Stimulated activated CD8-positive, alpha-beta memory T cell treated with anti-CD3 and anti-CD28 coated beads, Interleukin-2, amount 100 ng/mL, for 1 hour (primary cell): ENCODE measurements at places on chromosomes 7 and 10.

GRCh38 chr7:107715531-107715930 lies 28.4 kb upstream of the CBLL1 start:
- no peak for DNase-seq

DNA sequence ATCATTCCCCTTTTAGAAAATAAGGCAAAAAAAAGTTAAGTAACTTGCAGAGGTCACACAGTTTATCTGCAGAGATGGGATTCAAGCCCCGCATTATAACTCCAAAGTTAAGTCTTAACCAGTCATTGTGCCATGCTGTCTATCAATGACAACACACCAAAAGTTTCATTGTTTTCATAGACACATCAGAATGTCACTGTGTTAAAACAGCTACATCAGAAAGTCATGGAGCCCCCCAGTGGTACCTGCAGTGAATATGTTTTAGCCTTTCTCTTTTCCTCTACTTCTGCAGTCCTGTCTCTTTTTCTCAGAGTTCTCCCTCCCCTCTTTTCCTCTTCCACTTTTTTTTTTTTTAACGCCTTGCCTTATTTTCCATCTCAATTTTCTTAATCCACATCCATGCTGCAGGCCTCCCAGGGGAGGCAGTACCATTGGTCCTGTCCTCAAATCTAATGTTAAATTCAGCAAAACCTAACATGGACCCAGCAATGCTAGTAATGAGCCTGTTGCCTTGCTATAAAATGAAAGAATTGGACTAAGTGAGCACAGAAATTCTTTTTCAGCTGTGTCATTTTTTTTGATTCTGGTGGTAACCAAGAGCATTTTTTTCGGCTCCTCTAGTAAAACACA lies 3.8 kb upstream of the NRCAM start:
- no peak for DNase-seq

DNA sequence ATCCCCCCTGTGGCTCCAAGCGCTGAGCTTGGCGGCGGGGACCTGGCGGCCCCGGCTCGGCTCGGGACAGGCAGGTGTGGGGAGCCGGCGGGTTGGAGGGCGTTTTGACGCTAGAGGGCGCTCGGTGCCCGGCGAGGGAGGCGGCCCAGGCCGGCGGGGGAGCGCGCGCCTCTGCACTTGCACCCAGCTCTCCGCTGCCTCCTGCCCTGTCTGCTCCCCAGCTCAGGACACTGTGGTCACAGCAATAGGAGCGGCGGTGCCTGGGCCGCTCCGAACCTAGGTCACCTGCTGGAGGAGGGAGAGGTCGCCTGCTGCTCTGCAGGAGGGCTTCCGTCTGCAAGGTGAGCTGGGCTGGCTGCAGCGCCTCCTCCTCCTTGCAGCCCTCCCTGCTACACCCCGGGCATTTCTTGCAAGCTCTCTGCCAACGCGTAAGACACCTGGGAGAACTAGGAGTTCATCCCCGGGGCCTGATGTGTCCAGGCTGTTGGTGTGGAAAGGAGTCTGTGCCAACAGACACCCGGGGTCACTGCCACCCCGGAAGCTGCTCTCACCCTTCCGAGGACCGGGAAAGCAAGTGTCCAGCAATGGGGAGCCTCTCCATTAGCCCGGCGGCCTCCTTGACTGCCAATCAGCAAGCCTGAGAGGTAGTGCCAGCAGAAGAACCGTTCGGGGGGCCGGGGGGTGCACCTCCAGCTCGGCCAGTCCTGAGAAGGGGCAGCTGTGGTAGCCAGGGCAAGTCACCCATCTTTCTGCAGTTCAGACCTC lies 620.4 kb downstream of the GALNT17 start:
- DNase-seq, result no peak

DNA sequence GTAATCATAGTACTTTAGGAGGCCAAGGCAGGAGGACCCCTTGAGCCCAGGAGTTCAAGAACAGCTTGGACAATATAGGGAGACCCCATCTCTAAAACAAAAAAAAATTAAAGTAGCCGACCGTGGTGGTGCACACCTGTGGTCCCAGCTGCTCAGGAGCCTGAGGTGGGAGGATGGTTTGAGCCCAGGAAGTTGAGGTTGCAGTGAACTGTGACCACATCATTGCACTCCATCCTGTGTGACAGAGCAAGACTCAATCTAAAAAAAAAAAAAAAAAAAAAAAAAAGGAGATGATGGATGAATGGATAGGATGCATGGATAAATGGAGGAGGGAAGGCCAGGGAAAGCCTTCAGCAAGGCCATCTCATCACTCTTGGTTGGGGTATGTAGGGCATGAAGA lies 33.4 kb upstream of the BMPR1A start:
- no peak for DNase-seq

- no peak for DNase-seq
Observed at GRCh38 chr7:6251653-6252052, 20.8 kb downstream of the CYTH3 start.
